A549 treated with AZD2906 at 1 μM for 4 hours (cell line): ENCODE measurements at places on chromosomes 5 and 9. TPM values are rescaled to one million over a fixed set of nuclear protein-coding genes. Genes with fewer than 3 reads are reported as not detected.

The PAPPA gene
- 23.2 to 30.4 TPM (median 29.1 TPM) in 5 replicates for total RNA-seq

The CA9 gene
- total RNA-seq, result 6.0 to 10.6 TPM (median 8.0 TPM) in 5 replicates

The TNFSF15 gene
- 0.03 to 0.12 TPM (median 0.07 TPM) in 5 replicates for total RNA-seq

The MSX2 gene
- total RNA-seq, result 4.3 to 5.0 TPM (median 4.9 TPM) in 5 replicates

The PCDHB10 gene
- 0.02 to 0.06 TPM (median 0.03 TPM) in 3 of 5 replicates, not detected in the others for total RNA-seq

The SHISAL2B gene
- 0.15 TPM in 1 of 5 replicates, not detected in the others for total RNA-seq
